ENCODE measurements at places on chromosomes 16 and 17.
A peak's percentile ranks its signal among the peaks of the same experiment; 100 is the strongest.

- DNase-seq, result peak; percentile 65
These were observed 11.2 kb downstream of the GALK1 start for GRCh38 chr17:75753514-75754377.

GRCh38 chr17:57959929-57960328 is 4.7 kb upstream of the CUEDC1 start:
- DNase-seq, result no peak

DNA sequence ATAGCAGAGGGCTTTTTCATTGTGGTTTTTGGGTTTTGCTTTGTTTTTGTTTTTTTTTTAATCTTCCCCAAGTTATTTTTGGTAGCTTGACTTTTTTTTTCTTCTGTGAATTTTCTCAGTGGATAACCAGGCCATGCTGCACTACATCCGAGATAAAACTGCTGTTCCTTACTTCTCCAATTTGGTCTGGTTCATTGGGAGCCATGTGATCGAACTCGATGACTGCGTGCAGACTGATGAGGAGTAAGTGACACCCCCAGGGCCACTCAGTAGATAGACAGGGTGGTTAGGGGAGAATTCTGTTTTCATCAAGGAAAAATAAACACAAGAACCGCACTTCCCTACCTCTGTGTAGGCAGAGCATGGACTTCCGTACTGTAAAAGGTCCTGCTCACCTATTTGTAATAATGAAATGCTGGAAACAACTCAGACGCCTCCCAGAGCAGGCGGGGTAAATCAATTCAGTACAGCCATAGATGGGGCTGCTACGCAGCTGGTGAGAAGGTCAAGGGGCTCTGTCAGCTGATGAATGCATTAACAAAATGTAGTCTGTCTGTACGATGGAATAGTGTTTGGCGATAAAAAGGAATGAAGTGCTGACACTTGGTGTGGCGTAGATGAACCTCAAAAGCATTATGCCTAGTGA is 28.6 kb downstream of the CLEC16A start:
- no peak for DNase-seq

- no peak for DNase-seq
These were observed 107.9 kb downstream of the WSCD1 start for GRCh38 chr17:6177941-6178694.

- no peak for DNase-seq
These were observed 1.0 kb downstream of the MCRIP1 start for GRCh38 chr17:81831957-81832607.

DNA sequence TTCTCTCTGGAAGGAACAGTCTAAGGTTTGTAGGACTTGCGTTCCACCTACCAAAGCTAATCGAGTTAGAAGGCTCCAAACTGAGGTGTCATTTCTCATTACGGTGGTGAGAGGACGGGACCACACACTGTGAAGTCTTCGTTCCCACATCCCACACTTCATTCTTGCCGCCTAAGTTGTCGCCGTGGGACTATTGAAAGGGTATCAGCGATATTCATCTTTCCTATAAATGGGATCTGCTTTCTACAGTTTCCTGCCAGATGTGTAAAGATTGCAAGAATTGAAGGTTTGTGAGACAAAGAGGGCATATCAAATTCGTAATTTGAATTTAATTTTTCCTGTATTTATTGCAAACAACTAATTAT is 608 bp upstream of the TRIM37 start:
- DNase-seq, result no peak

DNA sequence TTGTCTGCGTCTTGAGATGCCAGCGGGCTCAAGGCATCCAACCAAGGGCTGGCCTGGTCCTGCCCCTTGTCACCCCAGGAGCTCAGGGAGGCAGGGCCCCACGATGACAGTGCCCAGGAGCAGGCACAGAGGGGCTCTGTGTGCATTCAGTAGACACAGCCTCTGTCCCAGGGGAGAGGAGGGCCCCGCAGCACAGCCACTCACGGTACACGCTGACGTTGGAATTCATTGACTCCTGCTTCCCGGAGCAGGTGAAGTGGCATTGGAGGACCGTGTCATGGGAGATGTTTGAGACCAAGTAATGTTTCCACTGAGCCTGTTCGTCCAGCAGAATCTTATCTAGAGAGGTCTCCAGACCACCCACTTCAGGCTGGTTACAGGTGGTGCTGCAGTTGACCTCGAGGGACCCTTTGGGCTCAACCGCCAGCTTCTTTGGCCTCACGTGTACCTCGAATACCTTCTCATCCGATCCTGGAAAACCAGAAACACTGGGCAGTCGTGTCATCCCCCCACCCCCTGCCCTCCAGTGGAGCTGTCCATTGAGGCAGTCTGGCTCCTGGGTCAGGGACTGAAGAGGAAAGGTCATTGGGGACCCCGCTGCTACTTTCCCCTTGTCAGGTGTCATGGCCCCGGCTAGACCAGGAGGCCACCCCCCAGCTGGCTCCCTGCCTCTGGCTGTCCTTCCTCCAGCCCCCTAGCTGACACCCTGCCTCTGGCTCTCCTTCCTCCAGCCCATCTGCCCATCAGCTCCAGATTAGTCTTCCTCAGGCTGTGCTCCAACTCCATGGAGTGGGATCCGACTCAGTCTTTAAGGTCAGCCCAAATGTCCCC is 7.0 kb downstream of the PRR29 start:
- no peak for DNase-seq

- no peak for DNase-seq
These were observed 119.4 kb upstream of the METRNL start for GRCh38 chr17:82959990-82960418.

- no peak for DNase-seq
These were observed 67.8 kb downstream of the RPH3AL start for GRCh38 chr17:284676-285355.

- no peak for DNase-seq
These were observed 16.3 kb downstream of the CBX1 start for GRCh38 chr17:48084932-48085331.

DNA sequence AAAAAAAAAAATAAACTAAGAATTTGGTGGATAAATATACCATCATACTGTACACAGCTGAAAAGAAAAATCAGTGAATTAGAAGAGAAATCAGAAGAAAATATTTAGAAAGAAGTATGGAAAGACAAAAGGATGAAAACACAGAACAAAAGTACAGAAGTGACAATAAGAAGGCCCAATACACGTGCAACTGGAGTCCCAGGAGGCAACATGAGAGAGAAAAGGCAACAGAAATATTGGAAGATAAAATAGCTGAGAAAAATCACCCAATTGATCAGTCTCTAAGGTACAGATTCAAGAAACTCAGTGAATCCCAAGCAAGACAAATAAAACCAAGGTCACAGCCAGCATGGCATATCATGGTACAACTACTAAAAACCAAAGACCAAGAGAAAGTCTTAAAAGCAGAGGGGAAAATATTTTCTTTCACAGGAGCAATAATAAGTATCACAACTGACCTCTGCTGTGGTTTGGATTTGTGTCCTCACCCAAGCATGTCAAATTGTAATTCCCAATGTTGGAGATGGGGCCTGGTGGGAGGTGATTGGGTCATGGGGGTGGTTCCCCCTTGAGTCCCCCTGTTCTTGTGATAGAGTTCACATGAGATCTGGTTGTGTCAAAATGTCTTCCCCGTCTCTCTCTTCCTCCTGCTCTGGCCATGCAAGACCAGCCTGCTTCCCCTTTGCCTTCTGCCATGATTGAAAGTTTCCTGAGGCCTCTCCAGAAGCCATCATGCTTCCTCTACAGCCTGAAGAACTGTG is 20.2 kb upstream of the ENGASE start:
- no peak for DNase-seq

DNA sequence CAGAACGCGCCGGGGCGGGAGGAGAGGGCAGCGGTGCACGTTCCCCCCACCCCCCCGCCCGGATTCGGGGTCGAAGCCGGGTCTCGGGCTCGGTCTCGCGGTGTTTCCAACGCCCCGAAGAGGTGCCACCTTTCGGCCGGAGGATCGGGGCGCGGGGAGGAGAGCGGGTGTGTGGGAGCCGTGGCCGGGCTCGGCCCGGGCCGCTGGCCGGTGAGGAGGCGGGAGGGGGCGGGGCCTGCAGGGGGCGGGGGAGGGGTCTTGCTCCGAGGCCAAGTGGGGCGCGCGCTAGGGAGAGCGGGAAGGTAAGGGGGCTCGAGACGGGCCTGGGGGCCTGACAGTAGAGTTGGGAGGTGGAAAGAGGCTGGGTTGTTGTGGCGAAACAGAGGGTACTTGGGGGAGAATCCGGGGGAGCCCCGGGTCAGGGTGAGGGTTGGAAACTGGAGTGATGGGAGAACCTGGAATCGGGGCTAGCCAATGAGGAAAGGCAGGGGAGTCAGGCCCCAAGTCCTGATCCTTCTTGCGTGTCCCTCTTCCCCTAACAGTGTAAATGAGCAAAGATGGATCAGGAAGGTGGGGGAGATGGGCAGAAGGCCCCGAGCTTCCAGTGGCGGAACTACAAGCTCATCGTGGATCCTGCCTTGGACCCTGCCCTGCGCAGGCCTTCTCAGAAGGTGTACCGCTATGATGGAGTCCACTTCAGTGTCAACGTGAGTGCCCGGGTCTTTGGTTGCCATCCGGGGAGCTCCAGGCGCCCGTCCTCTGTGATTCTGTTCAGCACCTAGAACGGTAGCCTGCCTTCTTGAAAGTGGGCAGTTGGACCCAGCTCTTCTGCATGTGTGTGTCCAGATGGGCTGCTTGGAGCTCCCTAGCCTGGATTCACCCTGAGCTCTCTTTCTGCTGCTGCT is 873 bp downstream of the SETD1A start:
- DNase-seq, result peak; percentile 51

DNA sequence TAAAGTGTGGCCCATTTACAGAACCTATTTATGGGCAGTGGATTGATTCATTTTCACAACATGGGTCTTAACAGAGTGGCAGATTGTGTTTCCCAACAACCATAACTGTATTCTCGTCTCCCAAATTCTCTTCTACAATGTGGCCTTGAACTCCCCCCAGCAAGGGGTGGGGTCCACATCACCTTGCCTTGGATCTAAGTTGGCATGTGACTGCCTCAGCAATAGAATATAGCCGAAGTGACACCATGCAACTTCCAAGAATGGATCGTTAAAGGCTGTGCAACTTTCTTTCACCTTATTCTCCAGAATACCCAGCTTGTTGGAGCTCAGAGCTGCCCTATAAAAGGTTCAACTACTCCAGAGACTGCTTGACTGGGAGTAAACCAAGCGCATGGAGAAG is 72.0 kb upstream of the CDH5 start:
- no peak for DNase-seq

GRCh38 chr16:82257990-82258389 is 88.0 kb upstream of the MPHOSPH6 start:
- no peak for DNase-seq

DNA sequence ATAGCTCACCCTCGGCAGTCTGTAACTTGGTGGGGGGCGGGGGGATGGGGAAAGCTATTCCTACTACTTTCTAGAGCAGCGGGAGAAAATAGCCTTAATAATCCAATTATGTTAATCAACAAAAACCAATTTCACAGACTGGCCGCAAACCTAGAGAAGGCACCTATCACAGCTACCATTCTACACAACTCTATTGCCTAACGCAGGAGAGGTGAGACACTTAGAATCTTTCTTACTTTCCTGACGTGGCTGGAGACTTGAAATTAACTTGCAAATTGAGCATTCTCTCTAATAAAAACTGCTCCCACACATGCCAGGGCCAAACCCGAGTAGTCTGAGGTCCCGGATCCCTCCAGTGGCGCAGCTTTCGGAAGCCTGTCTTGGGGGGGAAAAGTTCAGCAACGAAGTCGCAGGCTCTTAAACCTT is 794 bp downstream of the SMG6 start:
- no peak for DNase-seq

GRCh38 chr17:39794249-39794970 is 56.7 kb downstream of the GRB7 start:
- peak; percentile 39 for DNase-seq

- DNase-seq, result no peak
These were observed 85.1 kb downstream of the WWOX start for GRCh38 chr16:78184238-78185183.

GRCh38 chr17:28854457-28855335 is at the start of gene ERAL1:
Gene ERAL1 (plus strand): TSS chr17:28855016. CDS start chr17:28855035, 19 bp downstream.
- DNase-seq, result peak; percentile 79

DNA sequence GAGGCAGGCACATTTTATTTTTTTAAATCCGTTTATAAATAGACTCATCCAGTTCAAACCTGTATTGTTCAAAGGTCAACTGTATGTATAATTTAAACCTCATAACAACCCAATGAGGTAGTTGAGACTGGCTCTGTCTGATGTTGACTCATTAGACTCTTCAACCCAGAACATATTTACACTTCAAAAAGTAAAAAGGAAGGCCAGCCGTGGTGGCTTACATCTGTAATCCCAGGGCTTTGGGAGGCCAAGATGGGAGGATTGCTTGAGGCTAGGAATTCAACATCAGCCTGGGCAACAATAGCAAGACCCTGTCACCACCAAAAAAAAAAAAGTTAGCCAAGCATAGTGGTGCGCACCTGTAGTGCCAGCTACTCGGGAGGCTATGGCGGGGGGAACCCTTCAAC is 32.5 kb upstream of the DHRS7B start:
- DNase-seq, result no peak
